ENCODE measurements at places on chromosomes 16 and 17. TPM values are rescaled to one million over a fixed set of nuclear protein-coding genes. Genes with fewer than 3 reads are reported as not detected.

Gene RPS2
- 1,878 TPM for total RNA-seq

Gene PRSS22
- not detected for total RNA-seq

Gene RUNDC3A
- total RNA-seq, result 0.77 TPM

Gene PERCC1
- not detected for total RNA-seq

Gene ELP5
- 32.7 TPM for total RNA-seq

Gene BHLHA9
- not detected for total RNA-seq

Gene TAF1C
- 22.2 TPM for total RNA-seq

Gene TEX14
- total RNA-seq, result 0.08 TPM

Gene LGALS9B
- not detected for total RNA-seq

Gene DPEP3
- not detected for total RNA-seq

Gene UBALD1
- total RNA-seq, result 36.6 TPM

Gene MRPL27
- 61.4 TPM for total RNA-seq

Gene RHOT2
- total RNA-seq, result 106 TPM

Gene G6PC1
- total RNA-seq, result not detected

Gene CACNA1G
- 0.41 TPM for total RNA-seq
